ENCODE measurements at places on chromosomes 13 and 19.

DNA sequence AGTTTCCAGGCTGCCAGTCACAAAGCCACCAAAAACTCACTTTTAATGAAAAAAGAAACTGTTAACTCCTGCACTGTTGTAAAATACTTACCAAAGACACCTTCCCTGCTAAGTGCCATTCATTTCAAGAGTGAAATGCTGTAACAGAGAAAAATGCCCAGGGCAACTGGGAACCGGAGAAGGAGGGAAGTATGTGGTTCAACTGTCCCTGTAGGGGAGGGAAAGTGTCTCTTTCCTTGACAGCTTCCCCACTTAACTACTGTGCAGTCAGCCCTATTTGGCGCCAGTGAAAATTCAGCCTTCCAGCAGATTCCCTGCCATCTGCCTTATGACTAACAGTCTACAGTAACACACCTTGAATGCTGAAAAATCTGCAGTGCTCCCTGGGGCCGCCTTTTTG lies 789.0 kb downstream of the DIAPH3 start:
- DNase-seq = no peak

GRCh38 chr13:26323127-26323526 lies 69.2 kb downstream of the CDK8 start:
- no peak for DNase-seq

DNA sequence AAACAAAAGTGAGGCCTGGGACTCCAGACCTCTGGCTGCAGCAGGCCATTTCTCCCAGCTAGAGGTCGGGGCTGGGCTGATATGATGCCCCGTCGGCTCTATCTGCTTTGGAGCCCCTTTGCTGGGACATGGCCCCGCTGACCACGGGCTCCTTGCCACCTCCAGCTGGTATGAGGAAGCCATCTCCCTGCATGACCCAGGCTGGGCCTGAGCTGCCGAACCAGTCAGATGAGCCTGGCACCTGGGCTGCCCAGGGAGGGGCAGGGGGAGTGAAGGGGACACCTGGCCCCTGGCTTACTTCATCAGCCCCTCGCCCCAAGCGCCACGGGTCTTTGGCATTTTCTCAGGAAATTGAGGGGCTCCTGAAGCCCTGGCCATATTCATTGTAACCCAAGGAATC lies 7.8 kb downstream of the ZSWIM4 start:
- DNase-seq = no peak

- no peak for DNase-seq
Measured at GRCh38 chr13:36885901-36886300, 34.1 kb downstream of the SMAD9 start.

DNA sequence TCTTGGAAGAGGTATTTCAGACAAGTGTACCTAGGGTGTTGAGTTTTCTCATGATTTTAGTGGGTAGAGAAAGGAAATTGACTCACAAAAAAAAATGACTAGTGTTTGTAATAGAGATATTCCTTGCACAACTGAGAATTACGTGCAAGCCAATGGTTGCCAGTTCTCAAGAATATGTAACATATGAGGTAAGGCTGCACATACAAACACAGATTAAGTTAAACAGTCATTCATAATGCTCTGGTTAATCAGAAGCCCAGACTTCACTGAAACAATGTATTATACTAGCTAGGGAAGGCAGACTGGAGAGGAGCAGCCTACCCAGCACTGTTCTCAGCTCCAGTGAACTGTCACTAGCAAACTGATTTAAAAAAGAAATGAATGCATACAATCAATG lies 418.3 kb downstream of the DIAPH3 start:
- DNase-seq = no peak

DNA sequence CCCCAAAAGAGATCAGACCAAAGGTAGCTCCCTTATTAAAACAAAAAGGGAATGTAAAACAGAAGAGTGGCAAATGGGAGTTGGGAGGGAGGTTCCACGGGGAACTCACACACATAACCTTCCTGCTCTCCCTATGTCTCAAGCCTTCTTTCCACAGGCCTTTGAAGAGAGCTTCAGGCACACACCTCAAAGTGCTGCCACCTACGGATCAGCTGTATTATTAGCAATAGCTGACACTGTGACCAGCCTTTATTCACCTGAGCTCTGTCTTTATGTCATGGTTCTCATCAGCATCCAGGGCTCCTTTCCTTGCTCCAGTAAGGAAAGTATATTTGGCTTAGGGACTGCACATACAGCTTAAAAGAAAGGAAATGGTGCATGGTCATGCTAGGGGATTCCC lies 11.3 kb downstream of the ZNF571 start:
- DNase-seq = peak; percentile 40

DNA sequence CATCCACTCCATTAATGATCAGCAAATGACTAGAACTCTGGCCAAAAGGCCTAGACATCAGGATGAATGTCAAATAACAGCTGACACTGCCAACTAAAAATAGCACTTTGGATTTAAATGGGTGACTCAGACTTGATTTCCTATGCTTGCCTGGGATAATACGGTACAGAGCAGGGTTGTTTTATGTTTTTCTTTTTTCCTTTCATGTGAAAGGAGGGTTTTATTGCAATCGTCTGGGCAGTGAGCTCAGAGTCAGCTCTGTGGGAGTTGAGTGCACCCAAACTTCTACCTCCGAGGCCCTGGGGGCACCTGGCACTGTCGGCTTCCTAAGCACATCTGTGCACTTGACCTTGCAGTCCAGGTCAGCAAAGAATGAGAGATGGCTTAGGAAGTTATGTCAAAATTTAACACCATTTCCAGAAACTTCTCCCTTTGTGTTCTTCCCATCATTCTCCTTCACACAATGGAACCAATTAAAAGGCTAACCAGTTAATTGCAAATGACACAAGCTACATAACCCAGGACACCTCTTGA lies 134.1 kb downstream of the LACC1 start:
- DNase-seq = no peak

- DNase-seq = no peak
Measured at GRCh38 chr13:73248711-73249580, 190.1 kb downstream of the KLF5 start.

DNA sequence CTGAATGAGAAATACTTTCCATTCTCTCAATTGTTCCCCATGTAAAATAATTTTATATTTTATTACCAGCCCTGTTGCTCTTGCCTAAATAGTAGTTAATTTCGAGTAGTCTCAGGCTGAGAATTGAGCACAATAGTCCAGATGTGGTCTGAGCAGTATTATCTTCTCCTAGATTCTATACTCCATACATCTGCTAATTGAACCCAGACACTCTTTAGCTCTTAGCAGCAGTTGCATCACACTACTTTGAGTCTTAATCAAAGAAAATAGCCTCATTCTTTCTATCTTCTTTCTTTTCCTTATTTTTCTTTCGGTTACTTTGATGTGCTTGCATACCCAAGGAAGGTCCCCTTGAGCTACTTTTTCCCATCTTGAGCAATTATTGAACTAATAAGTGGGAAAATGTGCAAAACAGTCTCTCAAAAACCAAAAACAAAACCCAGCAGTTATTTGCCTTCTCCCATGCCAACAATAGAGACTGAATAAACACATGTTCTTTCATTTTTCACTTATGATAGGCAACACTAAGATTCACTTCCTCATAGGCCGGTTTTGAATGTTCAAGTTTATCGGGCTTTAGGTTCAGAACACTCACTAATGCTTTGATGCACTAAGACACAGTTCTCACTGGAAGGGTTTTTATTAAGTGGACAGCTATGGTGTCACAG lies 204.5 kb downstream of the POU4F1 start:
- DNase-seq = no peak

GRCh38 chr13:72004784-72005374 lies 137.9 kb upstream of the DACH1 start:
- no peak for DNase-seq

DNA sequence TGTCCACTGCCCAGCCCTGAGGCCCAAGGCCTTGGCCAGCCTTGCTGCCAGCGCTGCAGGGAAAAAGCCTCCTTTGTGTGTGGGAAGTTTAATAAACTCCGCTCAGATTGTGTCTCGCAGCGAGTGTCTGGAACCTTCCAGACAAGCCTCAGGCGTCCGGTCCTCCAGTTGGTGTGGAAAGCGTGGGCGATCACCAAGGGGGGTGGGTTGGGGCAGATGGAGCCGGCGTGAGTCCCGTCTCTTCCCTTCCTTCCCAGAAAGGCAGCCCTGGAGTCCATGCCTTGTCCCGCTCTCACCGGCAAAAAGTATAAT lies 4.6 kb downstream of the STK11 start:
- DNase-seq = no peak

DNA sequence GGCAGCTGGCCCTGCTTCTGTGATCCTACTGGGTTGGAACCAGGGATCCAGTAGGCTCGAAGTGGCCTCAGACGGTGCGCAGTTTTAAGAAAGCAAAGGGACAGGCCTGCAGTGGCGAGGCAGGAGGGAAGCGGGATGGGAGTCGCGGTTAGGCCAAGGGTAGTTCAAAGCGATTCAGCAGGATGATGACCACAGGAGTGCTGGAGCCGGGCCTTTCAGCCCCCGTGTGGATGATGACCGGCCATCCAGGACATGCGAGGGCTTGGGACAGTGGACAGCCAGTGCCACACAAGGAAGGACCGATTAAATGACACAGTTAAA lies 854 bp downstream of the RNASEH2B start:
- peak; percentile 44 for DNase-seq

GRCh38 chr19:5339950-5340636 lies 519 bp downstream of the PTPRS start:
- peak; percentile 29 for DNase-seq

- no peak for DNase-seq
Measured at GRCh38 chr19:7902796-7903243, 857 bp upstream of the MAP2K7 start.

All from WTC11 (cell line).